BJ (cell line): ENCODE measurements at places on chromosomes 3 and 15. TPM values are rescaled to one million over a fixed set of nuclear protein-coding genes. Genes with fewer than 3 reads are reported as not detected.

VEPH1 gene
- 17.9 and 27.8 TPM in 2 replicates for polyA plus RNA-seq

DNA sequence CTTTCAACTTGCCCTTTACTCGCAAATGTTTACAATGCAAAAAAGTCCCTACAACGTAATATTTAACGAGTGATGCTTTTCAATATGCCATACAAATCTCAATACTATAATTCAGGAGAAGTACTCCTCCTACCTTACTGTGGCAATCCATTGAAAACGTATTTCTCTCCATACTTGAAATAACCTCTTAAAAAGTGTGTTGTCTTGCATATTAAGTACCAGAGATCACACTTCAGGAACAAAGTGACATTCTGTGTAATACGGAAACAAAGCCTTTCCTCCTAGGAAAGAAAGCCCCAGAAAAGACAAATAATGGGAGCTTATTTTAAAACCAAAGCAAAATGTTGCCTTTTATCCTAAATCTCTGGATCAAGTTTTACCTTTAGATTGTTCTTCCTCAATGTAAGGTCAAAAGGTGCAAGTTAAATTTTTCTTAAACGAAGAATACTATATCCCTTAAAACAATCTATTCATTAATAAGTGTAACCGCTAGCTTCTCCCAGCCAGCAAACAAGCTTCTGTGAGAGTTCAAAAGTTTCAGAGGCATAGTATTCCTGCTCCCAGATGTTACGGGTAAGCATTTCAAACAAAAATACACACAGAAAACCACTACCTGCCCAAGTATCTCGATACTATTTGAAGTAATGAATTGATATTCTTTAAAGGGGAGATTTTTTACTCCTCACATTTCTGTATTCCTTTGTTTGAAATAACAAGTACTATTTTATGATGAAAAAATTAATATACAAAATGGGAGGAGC is 1.7 kb downstream of the TJP1 start:
- no peak for DNase-seq

DNA sequence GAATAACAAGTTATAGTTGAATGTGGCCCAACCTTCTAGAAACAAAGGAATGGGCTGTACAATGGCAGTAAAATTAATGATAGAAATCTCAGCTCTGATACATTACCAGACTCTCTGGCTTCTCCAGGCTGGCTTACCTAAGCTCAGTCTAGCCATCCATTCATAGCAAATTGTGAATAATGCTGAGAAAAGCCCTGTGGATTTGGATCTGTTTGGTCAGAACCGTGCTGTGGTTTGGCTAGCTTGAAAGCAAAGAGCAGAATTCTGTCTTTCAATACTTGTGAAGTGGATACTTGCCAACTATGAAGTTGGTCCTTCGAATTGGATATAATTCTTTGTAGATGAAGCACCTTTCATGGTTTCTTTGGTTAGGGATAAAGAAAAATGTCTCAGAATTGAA is 199.1 kb downstream of the EPHA3 start:
- no peak for DNase-seq

GRCh38 chr3:52397676-52398399 is 47.1 kb downstream of the SEMA3G start:
- no peak for DNase-seq
